ENCODE measurements at places on chromosomes 3 and 15.

DNA sequence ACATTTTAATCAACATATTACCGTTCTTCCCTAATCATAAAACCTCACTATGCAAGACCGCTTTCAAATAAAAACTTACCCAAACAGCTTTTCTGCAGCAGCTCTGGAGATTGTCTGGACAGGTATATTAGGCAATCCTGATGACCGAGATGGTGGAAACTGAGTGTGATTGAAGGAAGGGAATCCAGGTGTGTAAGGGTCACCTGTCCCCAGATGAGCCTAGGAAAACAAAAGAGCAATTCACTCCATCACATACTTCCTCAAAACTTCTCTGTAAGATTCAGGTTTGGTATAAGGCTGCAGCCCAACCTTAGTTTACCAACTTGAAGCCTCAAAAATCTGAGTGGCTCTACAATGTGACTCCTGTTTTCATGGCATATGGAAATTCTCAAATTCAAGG, 14.5 kb downstream of the TFRC start:
- DNase-seq, result no peak

GRCh38 chr15:63369781-63370180, 11.9 kb downstream of the CA12 start:
- no peak for DNase-seq

GRCh38 chr3:63351159-63352007, 73.3 kb downstream of the SYNPR start:
- DNase-seq, result no peak

DNA sequence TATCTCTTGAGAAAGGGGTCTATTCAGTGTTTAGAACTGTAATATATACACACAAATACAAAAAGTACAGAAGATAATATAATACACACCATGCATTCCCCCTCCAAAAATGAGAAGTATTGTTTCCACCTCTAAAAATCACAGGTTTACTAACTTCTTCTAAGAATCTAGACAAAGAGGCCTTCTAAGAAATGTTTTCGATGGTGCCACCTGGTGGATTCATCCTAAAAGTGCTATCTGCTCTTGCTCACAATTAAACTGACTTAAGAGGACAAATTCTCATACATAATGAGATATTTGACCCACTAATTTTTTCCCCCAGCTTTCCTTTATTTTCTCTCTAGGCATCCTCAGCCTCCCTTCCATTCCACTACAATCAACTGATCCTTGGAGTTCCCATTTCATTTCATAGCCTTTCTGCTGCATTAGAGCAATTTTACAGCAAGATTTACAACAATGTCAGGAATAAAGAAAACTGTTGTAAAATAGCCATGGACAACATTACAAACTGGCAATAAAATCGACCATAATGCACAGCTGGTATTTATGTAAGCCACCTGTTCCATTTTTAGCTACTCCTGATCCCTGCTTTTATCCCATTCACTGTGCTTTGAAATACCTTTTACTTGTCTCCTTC, 124.6 kb downstream of the ARRDC4 start:
- DNase-seq, result no peak

- no peak for DNase-seq
Observed at GRCh38 chr15:41955807-41956525, 16.4 kb downstream of the EHD4 start.

GRCh38 chr3:149507491-149508324, 33.2 kb downstream of the TM4SF4 start:
- peak; percentile 25 for DNase-seq

GRCh38 chr3:153061938-153062528, 100.0 kb upstream of the RAP2B start:
- no peak for DNase-seq

GRCh38 chr15:90036806-90037510, 35.8 kb downstream of the ZNF710 start:
- no peak for DNase-seq

- no peak for DNase-seq
Observed at GRCh38 chr3:161253711-161254110, 32.6 kb downstream of the NMD3 start.

- no peak for DNase-seq
Observed at GRCh38 chr3:111764645-111765091, 94.4 kb upstream of the PHLDB2 start.

DNA sequence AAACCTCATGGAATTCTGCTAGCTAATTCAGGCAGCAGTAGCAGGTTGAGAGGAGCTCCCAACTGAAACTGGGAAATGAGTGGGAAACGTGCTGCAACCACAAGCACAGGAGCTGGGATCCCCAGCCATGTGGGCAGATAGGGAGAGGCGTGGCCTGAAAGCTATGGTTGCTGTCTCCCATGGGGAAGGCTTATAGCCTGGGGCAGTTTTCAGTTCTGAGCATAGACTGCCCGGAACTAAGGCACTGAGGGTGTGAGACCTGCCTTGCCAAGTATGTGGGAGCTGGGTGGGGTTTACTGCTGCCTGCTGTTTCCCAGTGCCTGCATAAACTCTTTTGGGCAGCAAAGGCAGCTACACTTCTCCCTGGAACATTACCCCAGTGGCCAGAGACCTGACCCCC, 229.5 kb downstream of the TUSC7 start:
- DNase-seq, result no peak

Measured in SIG-M5 (cell line).